NCI-H2227 treated with DMSO at 0.1 percent for 48 hours (cell line): ENCODE measurements at places on chromosomes 11 and 22.

DNA sequence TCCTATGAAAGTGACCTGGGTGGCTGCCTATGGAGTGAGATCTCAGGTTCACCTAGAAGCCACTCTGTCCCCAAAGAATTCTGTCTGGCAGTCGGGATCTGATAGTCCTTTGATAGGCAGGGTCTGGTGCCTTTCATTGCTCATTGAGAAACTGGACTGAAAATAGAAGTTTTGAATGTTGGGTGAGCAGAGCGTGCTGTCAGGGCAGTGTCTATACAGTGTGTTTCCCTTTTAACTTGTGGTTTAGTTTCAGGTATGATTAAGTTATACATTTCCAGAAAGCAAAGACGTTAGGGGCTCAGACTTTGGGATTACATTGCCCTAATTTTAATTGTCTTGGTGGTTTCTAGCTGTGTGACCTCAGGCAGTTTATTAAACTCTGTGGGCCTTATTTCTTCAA is 111.3 kb upstream of the PAX6 start:
- DNase-seq, result no peak

GRCh38 chr11:5689551-5689983 is at the start of gene TRIM22:
Gene TRIM22 (plus strand): TSS chr11:5689790. CDS start chr11:5696233, 6,443 bp downstream.
- DNase-seq, result no peak

- peak; percentile 40 for DNase-seq
Observed at GRCh38 chr22:19874307-19875060, 19.8 kb upstream of the GNB1L start.

DNA sequence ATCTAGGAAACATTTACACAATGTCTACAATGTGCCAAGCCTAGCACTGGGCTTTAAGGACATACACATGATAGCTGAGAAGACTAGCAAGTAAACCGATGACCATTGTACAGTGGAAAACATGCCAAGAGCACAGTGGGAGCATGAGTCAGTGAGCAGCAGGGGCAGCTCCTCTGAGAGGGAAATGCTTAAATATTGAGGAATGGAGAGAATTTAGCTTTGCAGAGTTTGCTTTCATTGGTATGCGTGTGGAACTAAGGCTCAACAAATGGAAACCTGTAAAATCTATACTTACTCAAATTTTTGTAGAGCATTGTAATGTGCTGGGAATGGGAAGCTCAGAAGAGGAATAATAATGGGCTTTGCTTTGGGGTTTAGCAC is 282.3 kb downstream of the ST3GAL4 start:
- no peak for DNase-seq

DNA sequence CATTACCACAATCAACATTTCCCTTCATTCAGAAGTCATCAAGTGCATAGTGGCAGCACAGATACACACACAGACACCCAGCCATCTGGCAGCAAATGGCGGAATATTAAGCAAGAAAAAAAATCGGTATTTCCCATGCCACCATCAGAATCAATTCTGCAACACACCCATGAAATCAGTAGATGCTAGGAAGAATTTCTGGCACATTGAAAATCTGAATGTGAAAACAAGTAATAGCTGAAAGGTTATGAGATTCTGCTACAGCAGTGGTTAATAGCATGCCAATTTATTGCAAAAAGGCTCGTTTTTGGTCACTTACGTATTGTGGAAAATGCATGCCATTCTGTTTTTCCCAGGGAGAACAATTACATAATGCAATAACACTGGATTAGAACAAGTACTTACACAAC is 91.1 kb downstream of the PICALM start:
- DNase-seq, result no peak

DNA sequence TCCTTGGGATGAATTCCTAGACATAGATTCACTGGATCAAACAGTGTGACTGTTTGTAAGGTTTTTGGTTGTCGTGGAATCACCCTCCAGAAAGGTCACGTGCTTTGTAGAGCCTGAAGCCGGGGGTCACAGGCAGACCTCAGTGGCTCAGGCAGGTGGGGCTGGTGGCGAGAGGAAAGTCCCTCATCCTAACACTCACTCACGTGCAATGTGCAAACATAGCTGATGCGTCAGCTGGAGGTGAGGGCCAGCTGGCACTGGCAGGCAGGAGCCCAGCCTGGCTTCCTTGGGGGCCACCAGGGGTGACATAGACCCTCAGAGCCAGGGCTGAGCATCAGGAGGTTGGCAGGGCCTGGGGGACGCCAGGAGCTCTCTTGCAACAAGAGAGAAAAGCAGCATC is 90.0 kb downstream of the ARHGAP8 start:
- DNase-seq, result no peak

- DNase-seq, result no peak
Observed at GRCh38 chr22:23404689-23405365, 175.3 kb downstream of the IGLL1 start.

DNA sequence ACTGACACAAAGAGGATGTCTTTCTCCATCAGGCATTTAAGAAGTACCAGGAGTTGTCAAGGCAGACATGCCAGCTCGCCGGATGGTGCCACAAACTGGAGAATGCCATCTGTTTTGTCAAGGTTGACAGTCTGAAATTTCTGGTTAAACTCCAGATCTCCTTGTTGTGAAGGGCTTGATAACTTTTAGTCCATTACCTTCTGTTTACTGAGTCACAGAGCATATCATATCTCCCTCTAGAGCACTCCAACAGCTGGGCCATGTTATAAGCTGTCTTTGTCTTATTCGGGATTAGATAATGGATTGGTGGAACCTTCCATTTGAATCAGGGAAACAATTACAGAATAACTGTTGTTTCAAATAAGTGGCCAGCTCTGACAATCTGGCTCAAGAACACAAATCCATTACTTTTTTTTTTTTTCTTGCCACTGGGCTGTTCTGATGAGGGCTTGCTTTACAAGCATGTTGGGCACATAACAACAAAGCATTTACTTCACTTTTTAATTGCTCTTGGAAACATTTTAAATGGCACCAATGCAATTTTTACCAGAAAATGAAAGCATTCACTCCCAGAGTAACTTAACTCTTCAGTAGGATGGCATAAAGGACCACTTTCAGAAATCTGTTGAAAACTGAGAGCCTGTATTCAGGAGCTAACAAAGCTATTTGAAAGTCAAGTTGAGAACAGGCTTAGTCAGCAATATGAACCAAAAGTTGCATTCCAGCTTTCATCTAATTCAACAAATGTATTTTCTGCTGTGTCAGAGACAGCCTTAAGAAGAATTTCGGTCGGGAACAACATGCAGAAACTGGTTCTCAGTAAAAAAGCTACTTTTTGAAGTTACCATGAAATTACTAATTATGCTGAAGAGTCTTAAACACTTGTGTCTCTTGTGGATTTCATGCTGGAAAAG is 227.6 kb upstream of the PITPNB start:
- DNase-seq, result no peak

DNA sequence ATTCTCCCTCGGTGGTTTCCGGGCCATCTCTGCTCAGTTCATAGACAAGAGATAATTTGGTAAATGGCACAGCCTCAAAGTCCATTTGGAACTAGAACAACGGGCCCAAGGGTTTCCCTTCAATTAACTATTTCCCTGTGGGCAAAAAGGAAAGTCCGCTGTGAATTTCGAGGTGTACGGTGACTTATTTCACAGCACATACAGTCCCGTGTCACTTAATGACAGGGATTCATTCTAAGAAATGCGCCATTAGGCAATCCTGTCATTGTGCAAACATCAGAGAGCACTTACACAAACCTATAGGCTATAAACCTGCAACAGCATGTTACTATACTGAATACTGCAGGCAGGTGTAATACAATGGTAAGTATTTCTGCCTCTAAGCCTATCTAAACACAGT is 551.6 kb downstream of the OPCML start:
- DNase-seq, result no peak

DNA sequence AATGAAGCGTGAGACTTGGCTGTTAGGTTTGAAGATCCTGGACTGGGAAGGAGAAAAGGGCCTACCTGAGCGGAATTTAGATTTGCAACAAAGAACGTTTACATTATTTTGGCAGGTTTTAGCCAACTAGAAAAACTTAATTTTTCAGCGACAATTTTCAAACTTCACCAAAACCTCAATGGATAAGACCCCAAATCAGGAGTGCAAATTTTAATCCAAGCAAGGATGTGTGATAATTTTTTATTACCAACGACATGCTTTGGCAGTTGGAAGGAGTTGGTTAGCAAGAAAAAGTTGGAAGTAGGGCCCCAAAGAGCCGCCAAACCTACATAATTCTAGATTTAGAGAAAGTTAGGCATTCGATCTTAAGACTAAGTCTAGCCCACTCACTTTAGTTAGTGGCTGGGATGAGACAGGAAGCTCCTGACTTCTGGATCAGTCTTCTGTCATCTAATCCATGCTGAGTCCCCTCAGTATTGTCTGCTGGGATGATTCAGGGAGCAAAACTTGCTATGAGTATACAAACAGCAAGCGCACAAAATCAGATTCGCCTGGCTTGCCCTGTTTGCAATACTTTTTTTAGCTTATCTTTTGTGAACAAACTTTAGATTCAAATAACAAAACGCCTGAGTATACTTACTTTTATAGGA is 787 bp upstream of the RDX start:
- no peak for DNase-seq

- no peak for DNase-seq
Observed at GRCh38 chr11:8329336-8329735, 65.7 kb upstream of the LMO1 start.

DNA sequence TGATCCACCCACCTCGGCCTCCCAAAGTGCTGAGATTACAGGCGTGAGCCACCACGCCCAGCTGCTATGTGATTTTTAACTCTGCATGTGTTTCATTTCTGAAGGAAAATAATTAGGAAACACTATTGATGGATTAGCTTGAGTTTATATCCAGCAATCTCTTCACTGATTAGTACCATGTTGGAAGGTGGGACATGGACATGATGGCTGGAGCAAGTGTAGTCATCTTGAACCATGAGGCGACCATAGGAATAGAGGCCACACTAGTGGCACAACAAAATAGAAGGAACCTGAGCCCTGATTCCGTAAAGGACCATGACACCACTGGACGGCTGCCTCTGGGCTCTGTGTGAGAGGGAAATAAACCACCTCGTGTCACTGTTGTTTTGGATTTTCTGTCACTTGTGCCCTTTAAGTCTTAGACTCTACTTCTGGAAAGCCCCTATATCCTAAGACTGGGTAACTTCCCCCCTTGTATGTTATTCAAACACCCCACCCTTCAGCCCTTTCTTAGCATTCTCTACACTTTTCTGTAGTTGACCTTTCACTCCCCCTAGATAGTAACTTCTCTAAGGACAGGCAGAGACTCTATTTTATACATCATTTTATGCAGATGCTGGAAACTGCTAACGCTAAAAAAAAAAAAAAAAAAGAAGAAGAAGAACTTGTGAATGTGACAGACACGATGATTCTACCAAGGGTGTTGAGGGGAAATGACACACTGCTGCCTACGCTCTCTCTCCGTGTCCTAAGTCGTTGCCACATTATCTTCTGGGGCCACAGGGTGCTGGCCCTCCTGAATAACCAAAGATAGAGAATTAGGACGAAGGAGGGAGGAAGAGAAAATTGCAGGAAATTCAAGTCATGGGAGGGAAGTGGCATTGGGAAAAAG is 2.7 kb upstream of the VPS37C start:
- DNase-seq, result no peak
